Lung (tissue), 17 donors: ENCODE measurements at places on chromosomes 2 and 18. TPM values are rescaled to one million over a fixed set of nuclear protein-coding genes. Genes with fewer than 3 reads are reported as not detected.

SLC4A3 gene
- polyA plus RNA-seq: 0.63 TPM

COL4A4 gene
- 2.7 TPM for polyA plus RNA-seq

GPBAR1 gene
- polyA plus RNA-seq: 3.3 TPM

DSC2 gene
- polyA plus RNA-seq: 2.3 TPM

CFAP65 gene
- polyA plus RNA-seq: 3.9 TPM

DNA sequence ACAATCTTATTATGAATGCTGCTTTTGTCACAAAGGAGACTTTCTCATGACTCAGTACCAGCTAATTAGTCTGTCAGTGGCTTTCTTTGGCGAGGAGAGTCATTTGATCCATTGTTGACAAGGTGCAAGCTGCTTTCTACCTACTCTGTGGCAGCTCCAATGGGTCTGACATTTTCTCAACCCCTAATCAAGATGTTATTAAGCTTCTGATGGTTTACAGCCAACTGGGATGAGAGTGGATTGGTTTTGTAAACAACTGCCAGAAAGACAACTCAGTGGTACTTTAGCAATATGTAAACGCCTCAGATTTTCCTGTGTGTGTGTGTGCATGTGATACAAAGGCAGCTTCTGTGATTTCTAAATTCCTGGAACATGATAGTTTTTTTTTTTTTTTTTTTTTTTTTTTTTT lies 8.2 kb upstream of the CLIP4 start:
- DNase-seq: no peak

- no peak for DNase-seq
Measured at GRCh38 chr2:74747411-74748080, 86.4 kb upstream of the HK2 start.

DNA sequence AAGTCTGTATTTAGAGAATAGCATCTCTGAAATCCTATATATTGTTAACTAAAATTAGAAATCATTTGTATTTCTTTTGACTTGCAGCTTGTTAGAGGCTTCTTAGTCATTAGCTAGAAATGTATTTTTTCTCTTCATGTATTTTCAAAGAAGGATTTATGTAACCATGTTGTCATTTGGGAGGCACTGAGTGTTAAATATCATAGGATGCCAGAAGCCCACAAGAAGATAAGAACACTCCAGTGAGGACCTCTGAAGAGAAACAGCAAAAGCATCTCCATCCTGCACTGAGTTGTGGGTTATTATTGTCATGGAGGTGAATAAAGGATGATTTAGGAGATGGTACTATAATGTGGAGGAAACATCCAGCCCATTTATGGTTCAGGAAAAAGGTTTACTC lies 93.5 kb downstream of the UBE2E3 start:
- DNase-seq: no peak

DNA sequence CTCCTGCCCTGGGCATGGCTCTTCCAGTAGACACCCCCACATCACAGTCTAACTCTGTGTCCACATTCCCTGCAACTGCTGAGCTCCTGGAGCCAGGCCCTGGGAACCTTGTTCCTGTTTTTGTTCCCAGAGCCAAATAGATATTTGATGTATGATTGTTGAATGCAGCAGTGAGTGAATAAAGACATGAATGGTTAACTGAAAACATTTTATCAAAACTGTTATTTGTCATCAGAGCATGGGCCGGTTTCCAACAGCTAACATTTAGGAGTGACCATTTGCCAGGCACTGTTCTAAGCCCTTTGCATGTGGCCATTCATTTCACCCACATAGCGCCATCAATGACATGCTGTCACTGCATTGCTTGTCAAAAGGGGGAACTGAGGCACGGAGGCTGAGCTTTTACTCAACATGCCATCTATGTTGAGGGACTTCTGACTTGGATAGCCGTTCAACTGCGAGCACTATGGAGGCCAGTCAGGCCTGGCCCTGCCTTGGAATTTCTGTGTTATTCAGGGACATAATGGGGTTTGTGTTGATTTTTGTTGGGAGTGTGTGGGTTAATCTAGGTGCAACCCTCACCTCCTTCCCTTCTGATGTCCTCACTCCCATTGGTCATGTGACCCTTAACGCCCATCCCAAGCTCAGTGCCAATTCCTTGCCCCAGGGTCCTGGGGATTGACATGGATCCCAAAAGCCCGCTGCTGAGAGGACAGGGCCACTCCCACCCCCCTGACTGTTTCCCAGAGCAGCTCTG lies 12.6 kb downstream of the IL1R1 start:
- DNase-seq: peak; percentile 81

DNA sequence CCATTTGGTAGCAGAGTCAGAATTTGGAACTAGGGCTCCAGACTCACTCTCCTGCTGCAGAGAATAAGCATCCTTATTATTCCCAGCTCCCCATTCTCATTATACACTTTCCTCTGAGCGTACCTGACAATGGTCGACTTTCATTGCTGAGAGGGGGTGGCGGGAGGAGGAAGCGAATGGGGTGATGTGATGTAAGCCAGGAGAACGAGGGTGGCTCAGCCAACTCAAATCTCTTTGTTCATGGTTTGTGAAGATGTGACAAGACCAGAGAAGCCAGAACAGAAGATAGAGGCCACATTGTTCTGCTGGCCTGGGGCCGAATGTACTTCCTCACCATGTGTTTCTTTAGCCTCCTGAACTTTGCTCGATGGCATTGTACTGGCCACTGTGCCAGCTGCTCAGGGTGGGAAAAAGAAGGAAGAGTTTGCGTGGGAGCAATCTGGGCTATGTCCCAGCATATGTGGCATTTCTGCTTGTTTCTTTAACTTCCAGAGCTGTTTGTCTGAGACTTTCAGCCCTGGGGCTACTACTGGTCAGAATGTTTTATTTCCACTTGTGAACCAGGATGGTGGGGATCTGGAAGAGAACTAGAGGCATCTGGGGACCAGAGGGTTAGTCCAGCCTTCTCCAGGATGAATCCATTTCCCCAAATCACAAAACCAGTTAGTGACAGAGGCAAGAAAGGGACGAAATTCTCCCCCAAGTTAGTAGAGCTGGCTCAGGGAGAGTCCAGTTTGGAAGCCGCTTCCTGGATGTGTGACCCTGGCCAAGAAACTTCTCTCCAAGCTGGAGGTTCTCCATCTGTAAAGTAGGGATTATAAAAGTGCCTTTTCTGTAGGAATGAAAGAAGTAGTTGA lies 62.6 kb downstream of the MOGAT1 start:
- no peak for DNase-seq

DNA sequence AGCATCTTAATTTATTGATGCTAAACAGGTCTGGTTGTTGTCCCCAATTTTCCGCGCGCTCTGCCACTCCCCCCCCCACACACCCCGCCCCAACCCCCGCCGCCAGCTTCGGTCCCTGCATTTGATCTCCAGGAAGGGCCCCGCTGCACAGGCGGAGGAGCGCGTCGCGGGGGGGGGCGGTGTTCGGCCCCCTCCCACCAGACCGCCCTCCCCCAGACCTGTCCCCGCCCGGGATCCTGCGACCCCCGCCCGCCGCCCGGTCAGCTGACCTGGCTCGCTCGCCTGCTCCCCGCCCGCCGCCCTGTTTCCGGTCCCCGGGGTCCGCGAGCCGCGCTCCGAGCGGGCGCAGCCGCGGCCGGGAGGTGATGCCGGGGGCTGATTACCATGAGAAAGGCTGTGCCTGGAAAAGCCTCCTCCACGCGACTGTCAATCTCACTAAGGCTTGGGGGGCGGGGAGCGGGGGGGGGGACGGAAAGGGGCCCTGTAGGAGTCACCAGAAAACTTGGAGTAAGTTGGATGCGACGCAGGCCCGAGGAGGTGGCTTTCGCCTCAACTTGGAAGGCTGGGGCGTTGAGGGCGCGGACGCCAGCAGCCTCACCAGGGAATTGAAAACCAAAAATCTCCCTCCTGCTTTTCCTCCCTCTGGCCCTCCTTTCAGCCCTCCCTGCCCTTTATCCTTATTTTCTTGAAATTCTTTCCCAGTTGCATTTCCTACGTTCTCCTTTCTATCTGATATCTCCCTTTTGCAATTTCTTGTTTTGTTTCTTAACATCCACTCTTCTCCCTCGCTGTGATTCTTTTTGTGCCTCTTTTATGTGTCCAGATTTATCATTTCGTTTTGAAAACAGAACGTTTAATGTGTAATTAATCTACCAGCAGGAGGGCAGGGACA lies 4.4 kb upstream of the ZEB2 start:
- peak; percentile 90 for DNase-seq

DNA sequence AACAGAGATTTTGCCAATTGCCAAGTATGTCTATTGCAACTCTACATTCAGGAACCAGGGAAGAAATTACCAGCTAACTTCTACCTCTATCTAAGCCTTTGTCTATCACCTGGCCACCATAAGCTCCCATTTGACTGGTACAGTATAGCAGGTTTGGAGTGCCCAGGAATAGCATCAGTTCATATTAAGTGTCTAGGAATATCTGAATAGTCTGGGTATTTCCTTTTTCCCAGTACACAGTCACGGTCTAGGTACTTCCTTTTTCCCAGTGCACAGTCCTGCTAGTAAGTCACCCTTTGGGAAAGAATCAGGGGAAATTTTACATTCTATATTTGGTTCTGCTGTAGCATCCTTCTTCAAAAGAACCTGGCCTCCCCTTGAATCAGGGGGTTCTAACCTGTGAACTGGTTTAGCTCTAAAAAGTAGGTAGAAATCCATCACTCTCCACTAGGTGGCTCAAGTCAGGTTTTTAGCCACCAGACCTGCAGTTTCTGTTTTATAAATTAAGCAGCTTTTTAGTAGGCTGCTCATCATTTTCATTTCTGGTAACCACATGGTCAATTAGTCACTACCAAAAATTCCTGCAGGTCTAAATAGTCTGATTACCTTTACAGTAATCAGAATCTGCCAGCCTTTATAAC lies 49.3 kb upstream of the DNAJC10 start:
- DNase-seq: peak; percentile 7

GRCh38 chr18:9135912-9136314 lies 668 bp upstream of the ANKRD12 start:
- DNase-seq: peak; percentile 46

DNA sequence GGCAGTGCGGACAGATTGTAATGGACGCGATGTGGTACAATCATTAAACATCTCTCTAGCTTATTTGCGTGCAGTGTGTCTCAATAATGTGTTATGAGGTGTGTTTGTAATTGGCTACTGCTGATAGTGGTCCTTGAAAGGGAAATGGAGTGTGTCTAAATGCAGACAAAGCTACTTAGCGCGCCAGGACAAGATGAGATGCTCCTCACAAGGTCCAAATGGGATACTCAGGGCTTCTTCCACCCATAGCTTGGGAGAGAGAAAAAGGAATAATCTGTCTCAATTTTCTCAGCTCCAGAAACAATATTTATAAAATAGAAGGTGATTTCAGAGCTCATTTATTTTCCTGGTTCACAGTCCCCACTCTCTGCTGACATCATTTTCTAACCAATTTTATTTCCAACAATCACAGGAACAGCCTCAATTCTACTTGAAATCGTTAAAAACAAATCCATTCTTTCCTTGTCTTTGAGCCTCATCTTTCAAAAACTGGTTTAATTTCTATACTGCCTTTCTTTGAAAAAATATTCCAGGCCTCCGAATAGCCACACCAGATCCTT lies 28.5 kb downstream of the GALNT14 start:
- no peak for DNase-seq

GRCh38 chr18:14015416-14015815 lies 100.1 kb upstream of the MC2R start:
- DNase-seq: no peak
